Neural progenitor cell (in vitro differentiated cells): ENCODE measurements at places on chromosomes 1 and 21. TPM values are rescaled to one million over a fixed set of nuclear protein-coding genes. Genes with fewer than 3 reads are reported as not detected.

OR2C3 gene
- total RNA-seq, result not detected in 2 replicates

HLX gene
- total RNA-seq, result 0.12 TPM in 1 of 2 replicates, not detected in the other

ICOSLG gene
- total RNA-seq, result 0.22 and 0.25 TPM in 2 replicates

ANGPTL3 gene
- not detected in 2 replicates for total RNA-seq

AGT gene
- 0.15 and 0.80 TPM in 2 replicates for total RNA-seq

ITGB3BP gene
- 76.5 and 110 TPM in 2 replicates for total RNA-seq

S100A1 gene
- 0.74 TPM in 1 of 2 replicates, not detected in the other for total RNA-seq

SPRR2A gene
- not detected in 2 replicates for total RNA-seq

MTARC1 gene
- 11.3 and 11.5 TPM in 2 replicates for total RNA-seq

TAF5L gene
- total RNA-seq, result 8.5 and 12.3 TPM in 2 replicates

CFAP141 gene
- not detected in 2 replicates for total RNA-seq

MROH7 gene
- total RNA-seq, result 0.21 and 0.34 TPM in 2 replicates
